ENCODE measurements at places on chromosomes 12 and 14.

- no peak for DNase-seq
Observed at GRCh38 chr12:109858764-109859163, 21.6 kb downstream of the GLTP start.

DNA sequence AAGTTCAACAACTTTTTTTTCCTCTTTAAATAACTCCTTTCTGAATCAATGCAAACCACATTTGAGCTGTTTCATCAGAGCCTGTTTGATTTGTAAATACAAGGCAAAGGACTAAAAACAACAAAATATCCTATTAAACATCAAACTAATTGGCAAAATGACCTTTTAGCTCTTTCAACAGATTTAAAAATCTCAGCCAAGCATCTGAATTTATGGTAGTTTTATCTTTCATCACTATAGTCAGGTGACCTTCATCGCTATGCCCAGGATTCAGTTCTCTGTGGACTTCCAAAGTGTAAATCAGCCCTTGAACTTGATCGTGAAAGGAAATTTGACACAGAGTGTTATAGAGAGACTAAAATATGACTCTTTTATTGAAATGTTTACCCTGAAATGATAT is 1554.5 kb upstream of the FLRT2 start:
- no peak for DNase-seq

- DNase-seq, result no peak
Observed at GRCh38 chr14:93086441-93087055, 29.2 kb downstream of the ITPK1 start.

DNA sequence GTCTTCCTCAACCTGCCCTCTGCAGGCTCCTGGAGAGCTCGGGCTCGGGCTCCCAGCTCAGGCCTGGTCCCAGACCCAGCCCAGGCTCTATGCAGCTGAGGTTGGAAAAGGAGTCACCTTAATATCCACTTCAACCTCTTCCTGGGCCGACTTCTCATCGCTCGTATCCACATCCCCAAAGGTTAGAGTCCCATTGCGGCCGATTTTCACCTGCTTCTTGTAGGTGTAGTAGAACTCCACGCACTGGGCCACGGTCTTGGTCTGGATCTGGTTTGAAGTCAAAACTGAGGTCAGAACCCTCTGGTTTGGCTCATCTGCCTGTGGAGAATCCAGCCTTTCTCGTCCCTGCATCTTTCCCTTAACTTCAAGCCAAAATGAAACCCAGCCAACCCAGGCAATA is 8.4 kb upstream of the PNMA1 start:
- DNase-seq, result peak; percentile 27

DNA sequence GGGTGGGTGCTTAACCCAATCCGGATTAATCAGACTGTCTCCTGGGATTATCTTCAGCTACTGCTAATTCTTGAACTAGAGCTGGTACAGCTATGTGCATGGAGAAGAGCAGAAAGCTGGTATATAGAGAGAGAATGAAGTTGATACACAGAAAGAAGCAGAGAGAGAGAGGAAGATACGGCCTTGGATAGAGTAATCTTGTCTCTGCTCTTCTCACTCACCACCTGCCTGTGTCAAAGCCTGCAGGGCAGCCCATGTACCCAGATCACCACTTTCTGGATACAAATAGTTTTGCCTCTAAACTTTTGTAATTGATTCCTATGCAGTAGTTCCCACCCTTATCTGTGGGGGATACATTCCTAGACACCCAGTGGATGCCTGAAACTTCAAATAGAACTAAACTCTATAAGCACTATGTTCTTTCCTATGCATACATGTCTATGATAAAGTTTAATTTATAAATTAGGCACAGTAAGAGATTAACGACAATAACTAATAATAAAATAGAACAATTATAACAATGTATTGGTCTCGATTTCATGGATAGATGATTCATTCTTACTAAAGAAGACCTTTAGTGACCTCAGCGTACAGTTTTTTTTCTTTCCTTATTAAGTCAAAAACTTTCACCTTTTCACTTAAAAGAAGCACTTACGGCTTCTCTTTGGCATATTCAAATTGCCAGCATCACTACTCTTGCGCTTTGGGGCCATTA is 45.5 kb downstream of the YEATS4 start:
- DNase-seq, result no peak

- no peak for DNase-seq
Observed at GRCh38 chr12:105783983-105784947, 354.5 kb downstream of the NUAK1 start.

DNA sequence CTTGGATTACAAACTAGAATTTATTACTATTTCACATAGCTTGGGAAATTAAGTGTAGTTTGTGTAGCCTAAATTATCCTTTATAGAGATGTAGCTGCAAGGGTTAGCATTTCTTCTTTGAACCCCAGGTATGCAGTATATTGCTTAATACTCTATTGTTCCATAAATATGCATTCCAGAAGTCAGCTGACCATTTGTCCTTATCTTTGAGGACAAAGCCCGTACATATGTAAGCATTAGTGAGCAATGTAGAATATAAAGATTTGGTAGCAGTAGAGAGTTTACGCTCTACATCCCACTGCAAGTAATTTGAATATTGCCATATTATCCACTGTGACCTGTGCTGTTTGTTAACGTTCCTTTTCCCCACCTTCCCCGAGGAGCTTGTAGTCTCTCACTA is 26.9 kb downstream of the PPM1A start:
- no peak for DNase-seq

GRCh38 chr14:26218861-26219260 is 379.0 kb downstream of the NOVA1 start:
- no peak for DNase-seq

DNA sequence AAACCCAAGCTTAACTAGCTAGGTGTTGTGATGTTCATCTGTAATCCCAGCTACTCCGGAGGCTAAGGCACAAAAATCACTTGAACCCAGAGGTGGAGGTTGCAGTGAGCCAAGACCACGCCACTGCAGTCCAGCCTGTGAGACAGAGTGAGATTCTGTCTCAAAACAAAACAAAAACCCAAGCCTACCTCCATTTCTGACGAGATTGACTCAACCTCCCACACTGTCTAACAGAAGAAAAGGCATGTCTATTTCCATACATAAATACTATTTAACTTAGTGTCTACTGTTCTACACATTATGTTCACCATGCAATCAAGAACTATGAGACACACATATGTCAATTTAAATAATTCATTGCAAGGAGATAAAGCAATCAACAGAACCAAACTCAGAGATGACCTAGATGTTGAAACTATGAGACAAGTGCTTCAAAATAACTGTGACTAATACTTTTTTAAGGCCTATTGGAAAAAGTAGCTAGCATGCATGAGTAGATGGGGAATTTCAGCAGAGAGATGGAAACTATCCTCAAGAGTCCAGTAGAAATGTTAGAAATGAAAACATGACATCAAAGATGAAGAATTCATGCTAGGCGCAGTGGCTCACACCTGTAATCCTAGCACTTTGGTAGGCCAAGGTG is 75.9 kb upstream of the DHRS4 start:
- no peak for DNase-seq

- no peak for DNase-seq
Observed at GRCh38 chr12:7485095-7485494, 18.5 kb downstream of the CD163 start.

DNA sequence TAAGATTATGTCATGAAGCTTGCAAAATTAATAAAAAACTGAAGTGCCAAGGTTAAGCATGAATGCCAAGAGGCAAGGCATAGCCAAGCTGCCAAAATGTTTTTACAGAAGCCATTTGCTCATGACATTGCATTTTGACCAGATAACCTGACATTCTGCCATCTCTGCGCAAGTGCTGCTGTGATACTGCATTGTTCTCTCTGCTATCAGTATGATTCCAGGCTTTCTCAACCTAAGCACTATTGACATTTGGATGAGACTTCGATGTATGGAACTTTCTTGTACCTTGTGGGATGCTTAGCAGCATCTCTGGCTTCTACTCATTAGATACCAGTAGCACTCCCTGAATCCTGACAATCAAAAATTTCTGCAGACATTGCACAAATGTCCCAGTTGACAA is 139.2 kb downstream of the RASSF9 start:
- no peak for DNase-seq

DNA sequence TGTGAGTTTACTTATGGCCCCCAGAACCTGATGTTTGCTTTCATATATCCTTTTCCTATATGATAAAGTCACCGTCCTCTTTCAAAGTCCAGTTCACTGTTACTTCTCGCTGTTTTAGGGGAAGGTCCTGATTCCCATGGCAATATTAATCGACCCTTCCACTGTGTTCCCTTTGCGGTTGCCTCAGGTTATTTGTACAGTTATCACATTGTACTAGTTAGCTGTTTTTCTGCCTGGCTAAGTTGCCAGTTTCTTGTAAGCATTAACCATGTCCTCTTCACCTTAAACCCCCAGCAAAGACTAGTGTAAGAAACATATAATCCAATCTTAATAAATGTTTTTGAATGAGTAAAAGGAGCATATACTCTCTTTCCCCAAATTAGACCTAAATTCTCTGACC is 115.0 kb upstream of the PPFIA2 start:
- no peak for DNase-seq

DNA sequence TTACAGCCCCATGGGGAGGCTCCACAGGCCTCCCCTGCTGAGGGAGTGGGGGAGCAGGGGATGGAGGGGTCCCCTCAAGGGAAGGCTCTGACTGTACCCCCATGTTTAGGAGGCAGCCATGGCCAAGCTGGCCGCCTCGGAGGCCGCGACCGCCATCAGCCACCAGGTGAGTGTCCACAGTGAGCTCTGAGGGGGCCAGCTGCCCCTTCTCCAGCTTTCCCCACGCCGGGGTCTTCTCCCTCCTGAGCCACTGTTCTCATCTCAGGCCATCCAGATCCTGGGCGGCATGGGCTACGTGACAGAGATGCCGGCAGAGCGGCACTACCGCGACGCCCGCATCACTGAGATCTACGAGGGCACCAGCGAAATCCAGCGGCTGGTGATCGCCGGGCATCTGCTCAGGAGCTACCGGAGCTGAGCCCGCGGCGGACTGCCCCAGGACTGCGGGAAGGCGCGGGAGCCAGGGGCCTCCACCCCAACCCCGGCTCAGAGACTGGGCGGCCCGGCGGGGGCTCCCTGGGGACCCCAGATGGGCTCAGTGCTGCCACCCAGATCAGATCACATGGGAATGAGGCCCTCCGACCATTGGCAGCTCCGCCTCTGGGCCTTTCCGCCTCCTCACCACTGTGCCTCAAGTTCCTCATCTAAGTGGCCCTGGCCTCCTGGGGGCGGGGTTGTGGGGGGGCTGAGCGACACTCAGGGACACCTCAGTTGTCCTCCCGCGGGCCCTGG is 13.6 kb downstream of the ACADS start:
- no peak for DNase-seq

- DNase-seq, result no peak
Observed at GRCh38 chr12:105067511-105068031, 16.7 kb downstream of the ALDH1L2 start.

GRCh38 chr14:103006106-103006505 is 51.2 kb downstream of the CDC42BPB start:
- no peak for DNase-seq

- no peak for DNase-seq
Observed at GRCh38 chr12:62604373-62604772, 137.7 kb downstream of the MON2 start.

- DNase-seq, result no peak
Observed at GRCh38 chr14:94977016-94977415, 180.3 kb downstream of the DICER1 start.

- no peak for DNase-seq
Observed at GRCh38 chr12:39824505-39825212, 205.1 kb upstream of the ABCD2 start.

DNA sequence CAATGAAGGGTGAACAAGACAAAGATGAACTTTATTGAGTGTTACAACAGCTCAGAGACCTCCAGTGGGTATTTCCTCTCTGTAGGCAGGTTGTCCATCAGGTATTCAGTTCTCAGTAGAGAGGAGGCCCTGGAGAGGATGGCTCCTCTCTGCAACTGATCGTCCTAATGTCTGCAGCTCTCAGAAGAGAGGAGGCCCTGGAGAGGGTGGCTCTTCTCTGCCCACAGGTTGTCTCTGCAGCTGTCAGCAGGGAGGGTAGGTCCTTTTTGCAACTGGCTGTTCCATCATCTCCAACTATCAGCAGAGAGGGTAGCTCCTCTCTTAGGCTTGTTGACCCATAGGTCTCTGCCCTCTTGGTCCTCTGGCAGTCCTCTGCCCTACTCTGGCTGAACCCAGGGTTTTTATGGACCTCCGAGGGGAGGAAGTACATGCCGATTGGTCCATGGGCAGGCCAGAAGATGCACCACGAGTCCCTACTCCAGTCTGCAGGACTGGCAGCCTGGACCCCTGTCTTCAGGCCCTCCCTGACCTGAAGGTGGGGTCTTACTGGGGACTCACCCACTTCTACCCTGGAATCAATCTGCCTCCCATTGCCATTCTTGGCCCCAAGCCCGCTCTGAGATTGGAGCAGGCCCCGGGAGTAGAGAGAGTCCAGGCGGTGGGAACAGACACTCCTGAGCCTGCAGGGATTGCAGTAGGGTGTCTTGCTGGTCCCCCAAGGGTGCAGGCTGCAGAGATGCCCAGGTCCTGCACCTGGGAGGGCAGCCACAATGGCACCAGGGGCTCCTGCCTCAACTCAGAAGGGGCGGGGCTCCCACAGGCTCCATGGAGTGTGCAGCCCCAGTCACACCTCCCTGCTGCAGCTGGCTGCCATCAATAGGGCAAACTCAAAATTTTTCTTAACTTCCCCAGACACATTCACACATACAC is 2.3 kb downstream of the TMEM116 start:
- DNase-seq, result no peak

GRCh38 chr14:59126714-59127436 is 61.6 kb upstream of the DAAM1 start:
- no peak for DNase-seq

DNA sequence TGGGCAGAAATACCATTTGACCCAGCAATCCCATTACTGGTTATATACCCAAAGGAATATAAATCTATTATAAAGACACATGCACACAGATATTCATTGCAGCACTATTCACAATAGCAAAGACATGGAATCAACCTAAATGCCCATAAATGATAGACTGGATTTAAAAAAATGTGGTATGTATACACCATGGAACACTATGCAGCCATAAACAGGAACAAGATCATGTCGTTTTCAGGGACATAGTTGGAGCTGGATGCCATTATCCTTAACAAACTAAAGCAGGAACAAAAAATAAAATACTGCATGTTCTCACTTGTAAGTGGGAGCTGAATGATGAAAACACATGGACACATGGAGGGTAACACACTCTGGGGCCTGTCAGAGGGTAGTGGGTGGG is 335.6 kb downstream of the BTG1 start:
- DNase-seq, result no peak

GRCh38 chr12:56487448-56488040 is 417 bp downstream of the GLS2 start:
- no peak for DNase-seq

DNA sequence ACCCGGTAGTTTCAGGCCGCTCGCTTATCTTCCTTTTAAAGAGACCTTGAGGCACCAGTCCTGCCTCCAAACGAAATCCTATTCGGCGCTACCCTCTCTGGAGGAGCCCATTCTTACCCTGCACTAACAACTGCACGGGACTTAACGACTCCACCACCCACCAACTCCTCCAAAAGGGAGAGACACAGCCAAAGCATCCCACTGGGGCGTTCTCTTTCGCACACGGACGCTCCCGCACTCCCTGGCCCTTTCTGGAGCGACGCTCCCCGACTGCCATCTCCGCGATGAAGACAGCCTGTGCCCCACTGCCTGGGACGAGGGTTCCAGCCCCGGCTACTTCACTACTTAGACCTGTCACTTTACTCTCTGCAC is 650 bp downstream of the GALC start:
- DNase-seq, result no peak
